Ascending aorta (tissue), 2 donors: ENCODE measurements at places on chromosomes 6 and 20.

- DNase-seq, result no peak
Measured at GRCh38 chr6:84016029-84016428, 17.5 kb upstream of the MRAP2 start.

GRCh38 chr6:103672169-103672568, 1187.5 kb downstream of the HACE1 start:
- no peak for DNase-seq

DNA sequence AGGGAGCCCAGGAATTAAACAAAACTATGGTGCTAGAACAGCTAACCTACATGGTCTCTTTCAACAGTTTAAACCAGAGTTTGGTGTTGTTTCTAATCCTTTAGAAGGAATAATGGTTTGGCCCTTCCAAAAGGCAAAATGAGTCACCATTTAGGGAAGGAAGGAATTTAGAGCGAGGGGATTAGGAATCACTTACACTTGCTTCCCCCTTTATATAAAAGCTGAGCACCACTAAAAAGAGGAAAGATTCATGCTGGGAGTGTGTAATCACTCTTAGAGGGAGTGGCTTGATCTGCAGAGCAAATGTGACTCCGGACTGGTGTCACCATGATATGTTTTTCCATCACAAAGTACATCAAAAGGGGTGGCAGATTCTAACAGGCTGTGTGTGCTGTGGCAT, 63.6 kb downstream of the F13A1 start:
- no peak for DNase-seq

GRCh38 chr6:7432391-7433120, 42.9 kb downstream of the RIOK1 start:
- DNase-seq, result no peak
